Putamen (tissue), 1 donor: ENCODE measurements at places on chromosomes 5 and 9.

- DNase-seq = no peak
Measured at GRCh38 chr5:71893451-71893850, 174.4 kb downstream of the CARTPT start.

- DNase-seq = no peak
Measured at GRCh38 chr9:95022657-95023056, 294.9 kb downstream of the FANCC start.

DNA sequence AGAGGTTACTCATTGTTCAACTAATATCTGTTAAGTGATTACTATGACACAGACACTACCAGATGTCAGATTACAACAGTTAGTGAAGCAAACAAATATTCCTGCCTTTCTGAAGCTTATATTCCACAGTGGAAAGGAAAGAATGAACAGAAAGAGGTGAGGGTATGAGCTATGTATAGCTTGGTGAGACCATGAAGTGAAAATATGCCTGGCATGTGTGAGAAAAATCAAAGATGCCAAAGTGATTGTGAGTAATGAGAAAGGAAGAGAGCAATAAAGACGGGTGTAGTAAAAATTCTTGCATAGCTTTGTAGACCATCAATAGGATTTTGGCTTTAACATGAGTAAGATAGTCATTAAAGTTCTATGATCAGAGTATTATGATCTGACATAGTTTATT is 734.5 kb upstream of the NUDT12 start:
- DNase-seq = no peak

- DNase-seq = no peak
Measured at GRCh38 chr5:155750571-155750970, 576.4 kb upstream of the SGCD start.

GRCh38 chr9:113612828-113613227 is 149.3 kb downstream of the RGS3 start:
- no peak for DNase-seq

DNA sequence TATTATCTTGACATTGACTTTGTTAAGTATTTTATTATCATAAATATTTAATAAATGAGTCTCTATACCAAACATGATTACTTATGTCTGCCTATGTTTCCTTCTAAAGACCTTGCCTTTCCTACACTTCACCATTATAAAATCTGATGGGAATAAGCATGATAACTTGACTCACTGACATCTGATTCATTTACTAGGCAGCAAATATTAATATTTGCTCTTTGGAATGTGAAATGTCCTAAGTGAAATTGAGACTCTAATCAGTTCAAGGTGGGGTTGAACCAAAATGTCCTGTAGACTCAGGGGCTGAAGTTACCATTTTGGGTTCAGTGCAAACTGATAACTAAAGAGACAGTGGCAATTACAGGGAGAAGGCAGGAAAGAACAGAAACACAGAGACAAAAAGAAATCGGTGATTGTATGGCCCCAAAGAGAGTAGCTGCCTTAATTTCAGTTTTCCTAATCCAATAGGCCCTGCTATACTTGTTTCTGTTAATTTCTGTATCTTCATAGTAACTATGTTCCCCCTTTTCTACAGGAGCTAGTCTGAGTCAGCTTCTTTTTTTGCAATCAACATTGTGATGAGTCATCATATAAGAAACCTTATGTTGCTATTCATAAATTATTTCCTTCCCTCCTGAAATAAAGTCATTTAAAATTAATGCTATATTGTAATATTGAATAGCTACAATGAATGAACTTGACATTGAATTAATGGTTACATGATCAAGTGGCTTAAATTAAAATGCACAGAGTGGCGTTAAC is 296.8 kb downstream of the PDE4D start:
- no peak for DNase-seq

- no peak for DNase-seq
Measured at GRCh38 chr5:44356231-44356630, 33.0 kb downstream of the FGF10 start.

GRCh38 chr9:117823576-117823975 is 119.4 kb downstream of the TLR4 start:
- DNase-seq = no peak

- no peak for DNase-seq
Measured at GRCh38 chr5:40627706-40628105, 52.0 kb upstream of the PTGER4 start.

GRCh38 chr9:13023498-13023897 is 248.7 kb downstream of the LURAP1L start:
- DNase-seq = no peak

GRCh38 chr5:71677977-71678376 is 41.1 kb upstream of the CARTPT start:
- DNase-seq = no peak

GRCh38 chr5:159034083-159034824 is 65.5 kb downstream of the EBF1 start:
- DNase-seq = no peak

DNA sequence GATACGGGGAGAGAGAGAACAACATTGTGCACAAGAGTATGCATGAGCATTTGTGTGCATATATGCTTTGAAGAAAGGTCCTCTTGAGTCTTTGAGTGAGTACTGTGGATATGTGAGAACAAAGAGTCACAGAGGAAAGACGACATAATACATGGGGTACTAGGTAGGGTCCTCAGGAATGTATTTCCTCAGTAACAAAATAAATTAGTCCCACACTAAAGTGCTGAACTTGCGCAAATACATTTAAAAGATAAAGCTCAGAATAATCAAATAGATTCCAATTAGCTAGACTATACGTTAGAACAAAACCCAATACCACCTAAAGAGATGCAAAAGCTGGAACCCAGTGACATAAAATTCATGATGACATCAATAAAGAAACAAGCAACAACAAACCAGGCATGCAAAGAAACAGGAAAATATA is 70.8 kb downstream of the RAPGEF6 start:
- no peak for DNase-seq

- DNase-seq = no peak
Measured at GRCh38 chr5:17069995-17070511, 134.0 kb upstream of the MYO10 start.

DNA sequence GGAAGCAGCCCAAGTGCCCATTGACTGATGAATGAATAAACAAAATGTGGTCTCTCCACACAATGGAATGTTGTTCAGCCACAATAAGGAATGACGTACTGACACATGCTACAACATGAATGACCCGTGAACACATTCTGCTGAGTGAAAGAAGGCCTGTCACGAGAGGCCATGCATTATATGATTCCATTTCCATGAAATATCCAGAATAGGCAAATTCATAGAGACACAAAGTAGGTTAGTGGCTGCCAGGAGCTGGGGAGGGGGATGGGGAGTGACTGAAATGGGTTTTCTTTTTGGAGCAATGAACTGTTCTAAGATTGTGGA is 41.4 kb downstream of the BICD2 start:
- DNase-seq = peak; percentile 77

DNA sequence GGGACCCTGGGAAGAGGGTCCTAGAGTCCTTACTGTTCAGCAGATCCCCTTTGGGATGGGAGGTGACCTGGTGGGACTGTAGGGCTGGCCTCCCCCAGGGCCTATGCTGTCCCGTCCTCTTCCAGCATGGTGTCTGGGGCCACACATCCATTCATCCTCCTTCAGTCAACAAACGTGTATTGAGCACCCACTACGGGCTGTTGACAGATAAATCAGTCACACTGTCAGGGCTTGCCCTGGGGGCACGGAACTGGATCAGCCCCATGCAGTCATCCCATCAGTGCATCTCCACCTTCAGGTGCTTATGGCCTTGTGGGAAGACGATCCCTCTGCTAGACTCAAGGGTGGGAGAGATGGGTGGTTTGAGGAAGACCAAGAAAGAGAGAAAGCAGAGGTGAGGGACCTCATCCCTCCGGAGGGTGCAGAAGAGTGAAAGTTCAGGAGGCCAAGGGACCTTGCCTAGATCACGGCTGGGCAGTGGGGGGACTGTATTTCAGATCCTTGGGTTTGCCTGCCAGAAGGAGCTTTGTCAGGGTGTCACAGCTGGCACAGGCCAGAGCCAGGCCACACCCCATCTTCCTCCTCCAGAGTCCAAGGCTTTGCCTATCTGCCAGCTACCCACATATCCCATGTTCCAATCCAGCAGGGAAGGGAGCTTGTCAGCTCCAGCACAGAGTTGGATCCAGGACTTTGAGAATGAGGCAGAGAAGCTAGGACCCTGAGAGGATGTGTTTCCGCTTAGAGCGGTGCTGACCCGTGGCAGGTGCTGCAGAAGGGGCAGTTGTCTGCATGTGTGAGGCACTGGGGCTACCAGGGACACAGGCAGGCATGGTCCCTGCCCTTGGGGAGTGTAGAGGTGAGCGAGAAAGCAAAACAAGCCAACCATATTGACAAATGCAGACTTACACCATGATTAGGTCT is 30.5 kb downstream of the COL27A1 start:
- DNase-seq = no peak

GRCh38 chr9:8751406-8751930 is 951.9 kb upstream of the DMAC1 start:
- DNase-seq = no peak

- no peak for DNase-seq
Measured at GRCh38 chr9:70486127-70486526, 71.7 kb upstream of the KLF9 start.

- no peak for DNase-seq
Measured at GRCh38 chr5:53942724-53943123, 367.6 kb downstream of the ARL15 start.

- DNase-seq = no peak
Measured at GRCh38 chr5:67515020-67515689, 318.6 kb upstream of the CD180 start.
